Uterus (tissue), 4 donors: ENCODE measurements at places on chromosomes 2 and 18. TPM values are rescaled to one million over a fixed set of nuclear protein-coding genes. Genes with fewer than 3 reads are reported as not detected.

Gene TFPI
- total RNA-seq = 98.9 TPM

Gene ZEB2
- 133 TPM for total RNA-seq

Gene CHRNG
- total RNA-seq = not detected

Gene CLEC4F
- total RNA-seq = 5.0 TPM

Gene OTOS
- total RNA-seq = not detected

Gene FIGN
- 1.8 TPM for total RNA-seq
